Activated T-helper 1 cell treated with anti-CD3 and anti-CD28 coated beads, Interleukin-12 subunit alpha, Interleukin-12 subunit beta, Interleukin-2, Interleukin-4 antibody, amounts not matched to agents 30 ng/mL and 10 ng/mL and 1 ng/mL, durations not matched to agents 14 hours and 24 hours and 36 hours (primary cell): ENCODE measurements at places on chromosomes 2 and 18. TPM values are rescaled to one million over a fixed set of nuclear protein-coding genes. Genes with fewer than 3 reads are reported as not detected.

GRCh38 chr2:8984157-8984556 is 19.3 kb downstream of the MBOAT2 start:
- no peak for DNase-seq

DNA sequence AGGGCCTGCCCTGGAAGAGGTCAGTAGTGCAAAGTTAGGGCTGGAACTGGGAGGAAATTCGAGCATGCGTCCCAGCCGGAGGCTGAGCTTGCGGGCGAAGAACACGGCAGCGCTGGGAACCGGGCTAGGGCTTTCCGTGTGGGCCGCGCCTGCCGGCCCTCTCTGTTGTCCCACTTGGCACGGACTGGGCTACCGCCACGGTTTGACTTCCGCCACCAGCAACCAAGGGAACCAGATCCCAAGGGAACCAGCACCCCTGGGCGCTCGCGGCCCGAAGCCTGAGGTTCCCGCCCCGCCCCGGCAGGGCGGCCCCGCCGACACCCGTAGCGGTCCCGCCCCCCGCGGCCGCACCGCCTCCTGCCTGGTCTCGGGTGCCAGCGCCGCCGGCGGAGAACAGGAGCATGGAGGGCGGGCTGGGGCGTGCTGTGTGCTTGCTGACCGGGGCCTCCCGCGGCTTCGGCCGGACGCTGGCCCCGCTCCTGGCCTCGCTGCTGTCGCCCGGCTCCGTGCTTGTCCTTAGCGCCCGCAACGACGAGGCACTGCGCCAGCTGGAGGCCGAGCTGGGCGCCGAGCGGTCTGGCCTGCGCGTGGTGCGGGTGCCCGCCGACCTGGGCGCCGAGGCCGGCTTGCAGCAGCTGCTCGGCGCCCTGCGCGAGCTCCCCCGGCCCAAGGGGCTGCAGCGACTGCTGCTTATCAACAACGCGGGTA is at the start of gene SPR:
SPR (plus strand) TSS at position 377 of the 708 bp plus-strand sequence; CDS start at position 402, 25 bp downstream.
- peak; percentile 48 for DNase-seq

DNA sequence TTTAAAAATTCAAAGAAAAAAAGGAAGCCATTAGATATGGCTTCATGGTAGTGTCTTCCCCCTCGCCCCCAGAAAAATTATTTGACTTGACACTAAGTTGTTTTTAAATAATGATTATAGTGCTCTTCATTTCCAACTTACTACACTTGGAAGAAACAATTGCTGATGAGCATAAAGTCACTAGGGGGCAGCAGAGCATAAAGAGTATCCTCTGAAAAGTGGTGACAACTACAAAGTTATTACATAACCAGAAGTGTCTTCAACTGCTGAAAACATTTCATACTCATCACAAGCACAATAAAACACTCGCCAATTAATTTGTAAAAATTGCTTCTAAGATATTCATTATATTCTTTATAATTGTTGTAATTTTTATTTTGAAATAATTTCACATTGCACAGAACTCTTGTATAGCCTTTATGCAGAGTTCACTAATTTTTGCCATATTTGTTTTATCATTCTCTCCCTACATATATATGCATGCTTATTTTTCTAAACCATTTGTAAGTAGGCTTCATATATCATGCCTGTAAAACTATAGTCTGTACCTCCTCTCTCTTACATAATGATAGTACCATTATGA is 54.9 kb downstream of the EXOC6B start:
- DNase-seq = peak; percentile 45

DNA sequence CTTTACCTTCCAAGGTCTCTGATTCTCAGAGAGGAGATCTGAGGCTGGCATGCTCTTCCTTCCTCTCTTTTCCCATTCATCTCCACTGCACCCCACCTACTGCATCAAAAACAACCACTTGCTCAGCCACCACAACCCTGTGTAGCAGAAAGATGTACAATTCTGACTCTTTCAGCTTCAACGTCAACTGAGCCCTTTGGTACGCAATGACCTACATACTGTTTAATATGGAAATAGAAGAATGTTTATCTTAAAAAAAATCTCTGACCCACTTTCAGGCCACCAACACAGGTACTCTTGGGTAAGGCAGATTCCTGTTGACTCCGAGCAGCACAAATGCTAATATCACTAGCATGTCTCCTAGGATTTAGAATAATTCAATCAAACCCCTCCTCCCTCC is 76.2 kb upstream of the AFF3 start:
- no peak for DNase-seq

GRCh38 chr2:14750433-14750832 is 117.9 kb downstream of the LRATD1 start:
- DNase-seq = no peak

- DNase-seq = no peak
These were observed 6.9 kb upstream of the ZFAND2B start for GRCh38 chr2:219199470-219200211.

DNA sequence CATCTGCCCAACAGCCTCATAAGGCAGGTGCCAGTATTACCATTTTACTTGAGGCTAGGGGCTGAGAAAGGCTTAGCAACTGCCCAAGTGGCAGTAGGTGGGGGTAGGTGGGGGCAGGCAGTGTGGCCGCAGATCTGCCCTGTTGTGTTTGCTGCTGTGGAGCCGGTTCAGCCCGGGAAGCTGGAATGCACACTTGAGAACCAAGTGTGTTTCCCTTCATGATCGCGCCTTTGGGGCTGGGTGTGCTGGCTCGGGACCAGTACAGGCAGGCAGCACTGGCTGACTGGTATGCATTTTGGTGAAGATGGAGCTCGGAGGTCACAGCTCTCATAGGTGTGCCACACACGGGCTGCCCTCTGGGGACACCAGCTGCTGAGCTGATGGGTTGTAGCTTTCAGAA is 85.1 kb downstream of the CABLES1 start:
- DNase-seq = no peak

The KCNS3 gene
- total RNA-seq = 0.07 TPM in 1 of 2 replicates, not detected in the other

The ZC3H8 gene
- total RNA-seq = 32.9 and 37.4 TPM in 2 replicates

The FAM124B gene
- total RNA-seq = 0.23 and 0.34 TPM in 2 replicates

The RAD51AP2 gene
- not detected in 2 replicates for total RNA-seq

The TTC27 gene
- 41.3 and 42.3 TPM in 2 replicates for total RNA-seq

The KIAA2012 gene
- not detected in 2 replicates for total RNA-seq

The NR4A2 gene
- total RNA-seq = 20.5 and 21.9 TPM in 2 replicates
